ENCODE measurements at places on chromosomes 12 and 14.

GRCh38 chr12:6345319-6346091, 3.6 kb upstream of the TNFRSF1A start:
- DNase-seq, result no peak

GRCh38 chr12:93292731-93293566, 84.8 kb upstream of the NUDT4 start:
- DNase-seq, result no peak

DNA sequence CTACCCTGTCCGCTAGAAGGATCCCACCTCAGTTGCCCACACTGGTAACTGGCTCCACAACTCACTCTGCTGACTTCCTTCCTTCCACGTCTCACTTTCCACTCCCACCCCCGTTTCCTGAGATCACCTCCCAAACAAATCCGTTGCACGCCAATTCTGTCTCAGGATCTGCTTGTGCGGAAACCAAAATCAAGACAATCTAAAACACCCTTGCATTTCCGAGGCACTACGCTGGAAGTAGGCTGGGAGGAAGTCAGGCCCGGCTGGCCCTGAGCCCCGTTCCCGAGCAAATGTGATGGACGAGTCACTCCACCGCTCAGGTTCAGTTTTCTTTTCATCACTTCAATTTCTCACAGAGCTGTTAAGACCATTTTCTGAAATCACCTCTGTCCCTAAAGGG, 23.1 kb downstream of the ABCB9 start:
- DNase-seq, result no peak

DNA sequence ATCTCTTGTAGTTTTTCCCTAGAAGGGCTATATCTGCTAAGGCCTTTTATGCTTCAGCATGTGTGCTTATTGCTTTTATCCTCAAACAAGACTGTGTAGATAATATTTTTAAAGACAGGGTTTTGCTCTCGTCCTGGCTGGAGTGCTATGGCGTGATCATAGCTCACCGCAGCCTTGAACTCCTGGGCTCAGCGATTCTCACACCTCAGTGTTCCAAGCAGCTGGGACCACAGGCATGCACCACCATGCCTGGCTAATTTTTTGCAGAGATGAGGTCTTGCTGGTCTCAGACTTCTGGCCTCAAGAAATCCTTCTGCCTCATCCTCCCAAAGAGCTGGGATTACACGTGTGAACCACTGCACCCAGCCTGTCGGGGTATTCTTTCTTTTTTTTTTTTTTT, 137.3 kb upstream of the SCAF11 start:
- no peak for DNase-seq

DNA sequence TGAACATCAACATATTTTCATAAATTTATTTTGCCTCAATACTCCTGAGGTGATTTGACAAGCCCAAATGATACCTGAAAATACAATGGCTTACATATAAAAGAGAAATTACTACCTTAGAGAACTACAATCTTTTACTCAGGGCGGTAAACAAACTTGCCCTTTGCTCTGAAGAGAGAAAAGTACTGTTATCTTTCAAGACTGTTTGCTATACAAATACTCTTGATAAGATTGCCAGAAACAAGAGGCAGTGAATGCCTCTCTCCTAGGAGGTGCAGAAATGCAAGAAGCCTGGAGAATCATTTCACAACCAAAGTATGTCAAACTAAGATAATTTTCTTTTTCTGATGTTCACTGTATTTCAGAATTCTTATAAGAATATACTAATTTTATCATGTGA, 160.3 kb downstream of the ALX1 start:
- DNase-seq, result no peak

DNA sequence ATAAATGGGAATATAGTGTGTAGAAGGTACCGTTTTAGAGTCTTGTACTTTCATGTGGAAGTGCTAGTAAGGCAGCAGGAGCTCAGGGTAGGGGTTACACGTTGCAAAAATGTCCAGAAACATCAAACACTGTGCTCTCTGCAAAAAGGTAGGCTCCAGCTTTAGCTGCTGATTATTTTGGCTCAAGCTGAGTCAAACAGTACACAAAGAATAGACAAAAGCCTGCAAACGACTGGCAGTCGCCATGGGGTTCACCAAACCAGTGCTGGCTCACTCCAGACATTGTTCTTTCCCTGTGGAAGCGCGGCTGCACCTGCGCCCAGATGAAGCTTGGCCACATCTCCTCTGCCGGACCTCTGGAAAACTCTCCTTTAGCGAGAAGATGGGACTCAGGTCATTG, 45.3 kb upstream of the NAA30 start:
- DNase-seq, result no peak

- no peak for DNase-seq
Measured at GRCh38 chr12:89632778-89633177, 75.9 kb downstream of the ATP2B1 start.

- DNase-seq, result no peak
Measured at GRCh38 chr14:35044939-35045797, 904 bp upstream of the FAM177A1 start.

Data from left renal cortex interstitium (tissue), 4 donors.